ENCODE measurements at places on chromosomes 13 and 19.

DNA sequence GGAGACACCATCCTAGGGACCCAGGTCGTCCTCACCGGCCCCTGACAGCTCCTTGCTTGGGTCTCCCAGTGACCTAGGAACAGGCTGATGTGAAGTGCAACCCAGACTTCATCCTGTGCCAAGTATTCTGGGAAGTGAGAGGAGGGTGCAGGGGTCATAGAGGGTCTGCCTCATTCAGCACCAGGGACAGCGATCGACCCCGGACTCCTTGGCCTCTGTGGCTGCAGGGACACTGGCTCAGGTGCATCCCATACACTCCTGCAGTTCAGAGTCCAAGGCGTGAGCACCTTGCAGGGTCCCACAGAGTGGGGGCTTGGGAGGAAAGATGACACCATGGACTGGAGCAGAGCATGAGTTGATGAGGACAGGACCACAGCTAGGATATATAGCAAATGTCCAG is 10.0 kb upstream of the OR10H2 start:
- DNase-seq = no peak

GRCh38 chr13:113917594-113918371 is 53.9 kb upstream of the GAS6 start:
- no peak for DNase-seq

- DNase-seq = no peak
These were observed 185.7 kb downstream of the PTPRS start for GRCh38 chr19:5154799-5155426.

DNA sequence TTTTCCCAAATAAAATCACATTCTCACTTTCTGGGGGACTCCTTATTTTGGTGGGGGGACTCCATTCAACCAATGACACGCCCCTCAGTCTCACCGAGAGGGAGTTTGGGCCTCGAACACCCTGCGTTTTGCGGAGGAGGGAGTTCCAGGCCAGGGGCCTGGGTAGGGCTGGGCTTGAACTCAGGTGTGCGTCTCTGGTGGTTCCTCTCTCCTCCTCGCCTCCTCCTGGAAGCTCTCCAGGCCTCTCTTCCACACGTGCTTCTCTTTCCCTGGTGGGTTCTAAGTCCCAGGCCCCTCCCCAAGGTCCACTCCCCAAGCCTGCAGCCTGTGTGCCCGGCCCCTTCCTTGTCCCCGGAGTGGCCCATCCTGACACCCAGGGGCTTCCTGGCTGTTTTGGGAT is 14.7 kb downstream of the MEX3D start:
- no peak for DNase-seq

GRCh38 chr13:104021806-104022397 is 955.7 kb upstream of the SLC10A2 start:
- no peak for DNase-seq

GRCh38 chr13:57558051-57558467 is 73.5 kb upstream of the PCDH17 start:
- DNase-seq = peak; percentile 54

DNA sequence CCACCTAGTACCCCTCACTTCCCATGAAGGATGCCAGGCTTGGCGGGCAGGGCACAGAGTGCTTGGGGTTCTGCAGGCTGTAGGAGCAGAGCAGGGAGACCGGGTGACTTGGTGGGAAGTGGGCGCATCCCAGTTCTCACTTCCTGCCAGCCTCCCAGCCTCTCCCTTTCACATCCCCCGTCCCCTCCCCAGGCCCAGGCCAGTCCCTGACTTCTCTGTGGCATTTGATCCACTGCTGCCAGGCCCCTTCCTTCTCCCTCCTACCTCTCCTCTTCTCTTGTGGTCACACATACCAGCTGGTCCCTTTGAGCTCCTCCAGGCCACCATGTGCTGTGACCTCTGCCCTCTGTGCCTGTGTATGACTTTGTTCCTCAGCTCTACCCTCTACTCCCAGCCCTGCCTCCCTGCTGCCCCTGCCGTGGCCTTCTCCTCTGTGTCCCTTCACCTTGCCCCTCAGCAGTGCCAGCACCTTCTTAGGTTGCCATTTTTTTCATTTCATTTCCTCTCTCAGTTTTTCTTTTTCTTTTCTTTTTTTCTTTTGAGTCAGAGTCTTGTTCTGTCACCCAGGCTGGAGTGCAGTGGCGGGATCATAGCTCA is 19.5 kb downstream of the MYO1F start:
- DNase-seq = no peak

GRCh38 chr19:7124782-7125181 is 55.3 kb downstream of the ZNF557 start:
- DNase-seq = peak; percentile 12

- DNase-seq = no peak
These were observed 55.3 kb upstream of the SLC15A1 start for GRCh38 chr13:98807774-98808173.

DNA sequence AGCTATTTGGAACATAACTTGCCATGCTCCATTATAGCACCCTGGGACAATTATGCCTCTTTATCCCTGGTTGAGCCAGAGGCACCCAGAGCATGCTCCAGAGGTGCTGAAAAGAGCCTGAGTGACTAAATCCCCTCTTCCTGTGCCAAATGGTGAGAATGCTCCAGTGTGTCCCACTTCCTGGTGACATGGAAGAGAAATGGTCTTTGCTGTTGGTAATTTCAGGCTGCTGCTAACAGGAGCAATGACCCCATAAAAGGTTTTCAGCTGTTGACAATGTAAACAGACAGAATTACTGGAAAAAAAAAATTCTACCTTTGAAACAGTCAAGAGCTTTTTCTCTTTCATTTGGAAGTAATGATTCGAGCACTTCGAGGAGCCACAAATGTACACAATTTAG is 341.8 kb downstream of the FGF9 start:
- no peak for DNase-seq

DNA sequence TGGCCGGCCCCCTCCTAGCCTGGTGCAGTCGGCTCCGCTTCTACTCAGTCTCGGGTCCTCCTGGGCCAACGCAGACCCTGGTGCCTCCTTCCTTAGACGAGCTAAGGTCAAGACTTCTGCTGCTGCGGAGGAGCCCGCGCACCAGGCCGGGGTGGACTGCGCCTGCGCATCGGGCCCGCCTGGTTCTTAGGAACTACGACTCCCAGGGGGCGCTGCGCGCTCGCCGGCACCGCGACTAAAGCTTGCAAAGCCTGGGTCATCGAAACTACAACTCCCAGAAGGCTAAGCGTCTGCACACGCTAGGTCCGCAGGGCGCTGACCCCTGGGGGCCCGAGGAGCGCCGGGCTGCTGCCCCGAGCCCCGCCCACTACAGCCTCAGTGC is at the start of gene ZNF835:
ZNF835 (minus strand) TSS at position 145 of the 382 bp plus-strand sequence. CDS start 6,559 bp downstream, outside the sequence.
- no peak for DNase-seq

DNA sequence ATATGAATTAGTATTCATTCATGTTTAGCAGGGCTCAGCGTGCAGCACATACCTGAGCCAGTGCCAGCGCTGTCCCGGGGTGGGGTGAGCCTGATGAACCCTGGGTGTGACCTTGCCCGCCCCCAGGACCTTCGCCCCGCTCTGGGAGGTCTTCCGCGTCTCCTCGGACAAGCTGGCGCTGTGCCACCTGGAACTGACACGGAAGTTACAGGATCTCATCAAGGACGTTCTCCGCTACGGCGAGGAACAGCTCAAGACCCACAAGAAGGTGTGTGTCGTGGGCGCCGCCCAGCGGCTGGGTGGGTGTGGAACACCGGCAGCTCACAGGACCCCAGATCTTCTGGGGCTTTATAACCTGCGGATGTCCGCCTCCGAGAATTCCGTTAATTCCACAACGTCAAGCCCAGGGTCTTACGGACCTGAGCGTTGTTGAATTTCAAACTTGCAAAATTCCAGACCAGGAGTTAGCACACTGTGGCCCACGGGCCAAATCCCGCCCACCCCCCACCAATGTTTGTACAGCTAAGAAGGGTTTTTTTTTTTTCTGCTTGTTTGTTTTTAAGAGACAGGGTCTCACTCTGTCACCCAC is 15.4 kb downstream of the FCHO1 start:
- DNase-seq = peak; percentile 73

GRCh38 chr13:86841264-86841663 is 829.9 kb upstream of the SLITRK5 start:
- no peak for DNase-seq

GRCh38 chr19:3028305-3029064 is 595 bp downstream of the TLE2 start:
- DNase-seq = no peak

DNA sequence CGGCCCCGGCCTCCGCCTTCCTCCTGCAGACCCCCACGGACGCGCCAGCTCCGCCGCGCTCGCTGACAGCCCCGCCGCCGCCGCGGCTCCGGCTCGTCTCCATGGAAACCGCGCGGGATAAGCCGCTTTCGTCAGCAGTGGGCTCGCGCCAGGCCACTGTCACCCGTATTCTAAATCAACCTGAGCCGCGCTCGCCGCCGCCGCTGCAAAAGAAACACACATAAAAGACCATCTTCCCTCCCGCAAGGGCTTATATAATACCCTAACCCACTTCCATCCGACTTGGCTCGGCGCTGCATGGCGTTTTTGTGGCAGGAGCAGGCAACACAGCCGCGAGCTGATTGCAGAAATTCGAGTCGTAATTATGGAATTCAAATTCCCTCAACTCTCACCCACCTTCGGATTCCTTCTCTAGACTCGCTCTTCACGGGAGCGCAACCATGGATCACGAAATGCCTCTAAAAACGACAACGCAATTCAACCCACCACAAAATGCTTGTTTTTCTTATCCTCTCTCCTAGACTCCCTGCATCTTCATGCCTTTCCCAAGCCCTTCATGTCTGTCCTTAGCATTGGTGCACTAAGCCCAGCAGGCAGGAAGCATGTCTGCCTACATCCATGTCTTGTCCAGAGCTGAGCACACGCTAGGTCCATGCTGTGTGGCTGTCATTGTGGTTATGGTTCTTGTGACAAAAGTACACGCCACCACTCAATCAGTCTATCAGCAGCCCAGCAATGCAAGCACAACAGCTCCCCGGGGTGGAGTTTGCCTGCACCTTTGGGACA is at the start of gene AMER2:
AMER2 (minus strand) TSS at position 772 of the 786 bp plus-strand sequence; CDS start at position 103, 669 bp downstream.
- peak; percentile 21 for DNase-seq

DNA sequence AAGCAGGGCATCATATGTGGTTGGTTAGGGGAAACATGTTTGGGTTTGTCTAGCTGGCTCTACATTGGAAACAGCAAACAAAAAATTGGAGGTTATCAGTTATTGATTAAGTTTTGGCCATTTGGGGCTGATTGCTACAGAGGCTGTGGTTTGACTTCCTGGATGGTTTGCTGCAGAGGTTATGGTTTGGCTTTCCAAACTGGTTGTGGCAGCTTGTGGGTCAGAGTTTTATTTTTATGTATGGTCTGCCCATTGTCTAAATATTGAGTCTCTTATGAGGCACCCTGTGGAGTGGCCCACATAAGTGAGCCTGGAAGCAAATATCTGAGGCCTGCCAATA is 261.6 kb downstream of the GPC5 start:
- DNase-seq = no peak

- no peak for DNase-seq
These were observed 7.9 kb downstream of the ZIC2 start for GRCh38 chr13:99989276-99990125.

DNA sequence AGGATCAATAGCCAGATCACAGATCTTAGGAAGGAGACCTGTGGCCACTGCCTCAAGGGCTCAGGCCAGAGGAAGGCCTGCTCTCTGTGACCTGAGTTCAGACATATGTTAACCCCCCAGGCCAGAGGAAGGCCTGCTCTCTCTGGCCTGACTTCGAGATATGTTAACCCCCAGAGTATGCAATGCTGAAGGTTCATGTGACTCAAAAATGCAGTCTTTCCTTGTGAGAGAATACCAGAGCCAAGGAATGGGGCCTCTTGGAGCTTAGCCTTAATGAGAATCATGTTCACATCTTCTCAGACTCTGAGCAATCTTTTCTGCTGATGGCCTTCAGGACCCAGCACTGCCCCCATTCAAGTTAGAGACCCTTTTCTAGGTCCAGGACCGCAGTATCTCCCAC is 36.7 kb downstream of the MBNL2 start:
- DNase-seq = no peak

DNA sequence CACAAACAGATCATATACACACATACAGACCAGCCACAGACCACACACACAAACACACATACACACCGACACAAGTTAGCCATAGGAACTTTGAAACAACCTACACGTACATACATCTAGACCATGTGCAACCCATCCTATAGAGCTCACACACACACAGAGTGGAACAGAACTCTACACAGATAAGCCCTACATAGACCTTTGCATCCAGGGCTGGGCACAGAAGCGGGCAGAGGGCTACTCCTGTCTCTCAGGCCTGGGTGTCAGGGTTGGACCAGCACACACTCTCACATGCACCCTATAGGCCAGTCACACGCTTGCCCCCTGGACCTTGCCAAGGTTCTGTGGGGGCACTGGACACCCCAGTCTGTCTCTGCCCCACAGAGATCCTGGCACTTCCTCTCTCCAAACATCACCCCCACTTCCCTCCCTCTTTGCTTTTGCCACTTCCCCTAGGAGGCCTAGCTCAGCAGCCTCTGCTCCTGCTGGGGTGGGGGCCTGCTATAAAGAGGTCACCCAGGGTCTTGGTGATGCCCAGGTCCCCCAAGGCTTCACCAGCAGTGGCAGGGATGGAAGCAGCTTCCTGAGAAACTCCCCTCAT is 5.8 kb upstream of the JUNB start:
- DNase-seq = no peak

DNA sequence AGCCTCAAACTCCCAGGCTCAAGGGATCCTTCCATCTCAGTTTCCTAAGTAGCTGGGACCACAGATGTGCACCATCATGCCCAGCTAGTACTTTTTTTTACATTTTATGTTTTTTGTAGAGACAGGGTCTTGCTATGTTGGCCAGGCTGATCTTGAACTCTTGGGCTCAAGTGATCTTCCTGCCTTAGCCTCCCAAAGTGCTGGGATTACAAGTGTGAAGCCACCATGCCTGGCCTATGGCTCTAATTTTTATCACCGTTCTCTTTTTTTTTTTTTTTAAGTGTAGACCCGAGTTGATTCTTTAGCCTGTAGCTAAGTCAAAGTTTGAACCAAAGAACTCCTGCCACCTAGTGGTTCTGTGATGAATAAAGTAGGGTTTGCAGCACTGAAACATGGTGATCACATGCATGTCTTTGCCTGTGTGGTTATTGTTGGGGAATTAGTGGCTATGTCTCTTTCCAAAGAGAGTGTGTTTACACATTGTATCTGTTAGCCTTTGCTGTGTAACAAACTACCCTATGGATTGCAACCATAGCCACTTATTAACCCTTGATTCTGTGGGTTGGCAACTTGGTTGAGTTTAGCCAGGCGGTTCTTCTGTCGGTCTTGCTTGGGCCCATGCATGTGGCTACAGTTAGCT is 11.6 kb downstream of the NFILZ start:
- DNase-seq = peak; percentile 44

DNA sequence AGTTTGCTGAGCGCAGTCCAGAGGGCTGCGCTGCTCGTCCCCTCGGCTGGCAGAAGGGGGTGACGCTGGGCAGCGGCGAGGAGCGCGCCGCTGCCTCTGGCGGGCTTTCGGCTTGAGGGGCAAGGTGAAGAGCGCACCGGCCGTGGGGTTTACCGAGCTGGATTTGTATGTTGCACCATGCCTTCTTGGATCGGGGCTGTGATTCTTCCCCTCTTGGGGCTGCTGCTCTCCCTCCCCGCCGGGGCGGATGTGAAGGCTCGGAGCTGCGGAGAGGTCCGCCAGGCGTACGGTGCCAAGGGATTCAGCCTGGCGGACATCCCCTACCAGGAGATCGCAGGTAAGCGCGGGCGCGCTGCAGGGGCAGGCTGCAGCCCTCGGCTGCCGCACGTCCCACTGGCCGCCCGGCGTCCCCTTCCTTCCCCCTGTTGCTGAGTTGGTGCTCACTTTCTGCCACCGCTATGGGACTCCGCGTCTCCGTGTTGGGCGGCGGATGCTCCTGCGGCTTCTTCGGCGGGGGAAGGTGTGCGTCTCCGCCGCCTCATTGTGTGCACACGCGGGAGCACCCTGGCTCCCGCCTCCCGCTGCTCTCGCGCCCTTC is 772 bp downstream of the GPC6 start:
- DNase-seq = no peak
